NCI-H2107 (cell line): ENCODE measurements at places on chromosomes 3 and 15.

DNA sequence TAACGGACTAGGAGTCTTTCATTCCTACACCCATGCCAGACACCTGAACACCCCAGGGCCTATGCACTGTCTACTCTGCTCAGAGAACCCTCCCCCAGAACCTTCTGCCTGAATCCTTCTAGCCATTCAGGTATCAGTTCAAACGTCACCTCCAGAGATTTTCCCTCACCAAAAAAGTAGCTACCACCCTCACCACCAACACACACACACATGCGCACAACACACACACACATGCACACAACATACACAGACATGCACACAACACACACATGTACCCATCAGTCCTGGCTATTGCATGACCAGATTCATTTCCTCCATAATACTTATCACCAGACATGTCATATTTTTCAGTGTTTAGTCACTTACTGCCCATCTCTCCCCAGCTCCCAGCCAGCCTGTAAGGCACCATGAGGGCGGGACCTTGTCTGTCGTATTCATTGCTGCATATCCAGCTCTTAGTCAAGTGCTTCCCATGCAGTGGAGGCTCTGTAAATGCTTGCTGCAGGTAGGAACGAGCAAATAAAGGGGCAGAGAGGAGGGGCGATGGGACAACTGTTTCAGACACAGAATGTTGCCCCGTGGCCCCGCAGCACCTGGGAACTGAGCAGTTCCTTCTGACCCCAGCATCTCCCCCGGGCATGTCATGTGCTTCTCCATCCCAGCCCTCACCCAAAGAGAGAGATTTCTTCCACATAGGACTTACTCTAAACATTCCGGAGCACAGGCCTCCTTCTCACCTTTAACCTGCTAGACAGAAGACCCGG lies 29.2 kb downstream of the XXYLT1 start:
- no peak for DNase-seq

DNA sequence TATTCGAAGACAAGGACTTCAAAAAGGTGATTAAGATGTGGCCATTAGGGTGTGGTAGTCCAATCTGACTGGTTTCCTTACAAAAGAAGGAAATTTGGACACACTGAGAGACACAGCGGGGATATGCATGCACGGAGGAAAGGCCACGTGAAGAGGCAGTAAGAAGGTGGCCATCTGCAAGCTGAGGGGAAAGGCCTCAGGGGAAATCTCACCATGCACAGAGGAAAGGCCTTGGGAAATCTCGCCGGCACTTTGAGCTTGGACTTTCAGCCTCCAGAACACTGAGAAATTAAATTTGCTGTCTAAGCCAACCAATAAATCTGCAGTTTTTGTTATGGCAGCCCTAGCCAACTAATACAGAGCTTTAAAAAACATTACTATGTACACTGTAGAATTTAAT lies 78.8 kb downstream of the DLG1 start:
- no peak for DNase-seq

DNA sequence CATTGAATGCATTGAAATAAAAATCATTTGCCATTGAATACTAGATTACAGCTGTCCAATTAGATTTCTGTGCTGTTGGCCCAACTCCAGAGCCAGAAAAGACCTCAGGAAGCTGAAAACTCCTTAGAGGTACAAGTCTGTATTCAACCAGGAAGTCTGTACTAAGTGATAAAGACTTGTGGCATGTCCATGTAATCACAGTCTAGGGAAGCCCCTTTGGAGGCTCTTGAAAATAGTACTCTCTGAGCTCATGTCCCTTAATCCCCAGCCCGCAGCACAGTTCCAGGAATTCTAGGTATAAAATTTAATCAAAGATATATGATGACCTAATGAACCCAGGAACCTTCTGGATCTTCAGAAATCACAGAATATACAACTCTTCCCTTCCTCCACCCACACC lies 279.4 kb downstream of the RSL24D1 start:
- DNase-seq: no peak

DNA sequence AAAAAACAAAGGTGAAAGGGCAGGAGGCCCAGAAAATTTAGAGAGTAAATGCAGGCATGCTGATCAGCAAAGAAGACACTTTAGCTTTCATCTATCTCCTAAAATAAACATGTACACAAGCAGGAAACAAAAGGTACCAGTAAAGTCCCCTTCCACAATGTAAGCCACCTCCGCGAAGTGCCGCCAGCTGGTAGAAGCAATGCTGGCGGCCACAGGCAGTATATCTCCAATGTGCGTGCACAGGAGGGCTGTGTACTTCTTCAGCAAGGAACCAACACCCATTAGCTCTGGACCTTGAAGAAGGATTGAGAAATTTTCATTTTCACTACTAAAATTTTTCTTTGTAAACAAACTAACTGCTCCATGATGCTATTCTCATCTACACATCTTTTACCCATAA lies 75.4 kb downstream of the HERC2 start:
- no peak for DNase-seq

- no peak for DNase-seq
Observed at GRCh38 chr3:111579495-111579894, 15.7 kb downstream of the ZBED2 start.

DNA sequence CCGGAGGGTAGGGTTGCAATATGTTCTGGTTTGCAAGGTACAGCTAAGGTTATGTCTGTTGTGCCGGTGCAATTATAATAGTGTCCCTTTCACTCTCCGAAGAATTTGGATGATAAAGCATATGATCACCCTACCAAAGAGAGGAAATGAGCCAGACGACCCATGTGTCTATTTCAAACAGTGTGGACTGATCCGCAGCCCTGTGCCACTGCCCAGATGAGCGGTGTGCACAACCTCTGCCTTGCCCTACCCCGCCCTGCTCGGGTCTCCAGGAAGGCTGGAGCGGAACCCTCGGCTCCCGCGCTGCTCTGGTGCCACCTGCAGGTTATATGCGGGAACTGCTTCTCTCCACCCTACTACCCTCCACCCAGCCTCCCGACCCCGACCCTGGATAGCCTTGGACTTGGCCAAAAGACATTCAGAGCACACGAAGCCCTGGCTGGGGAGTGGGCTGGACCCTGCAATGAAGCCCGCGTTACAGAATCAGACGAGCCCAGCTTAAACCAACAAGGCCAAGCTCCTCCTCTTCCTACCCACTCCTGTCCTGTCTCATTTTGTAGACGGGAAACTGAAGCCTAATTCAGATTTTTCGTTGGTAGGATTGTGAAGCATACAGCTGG lies 68.4 kb upstream of the CHRNB4 start:
- DNase-seq: no peak

- DNase-seq: no peak
Observed at GRCh38 chr3:10901296-10901945, 85.4 kb downstream of the SLC6A11 start.

DNA sequence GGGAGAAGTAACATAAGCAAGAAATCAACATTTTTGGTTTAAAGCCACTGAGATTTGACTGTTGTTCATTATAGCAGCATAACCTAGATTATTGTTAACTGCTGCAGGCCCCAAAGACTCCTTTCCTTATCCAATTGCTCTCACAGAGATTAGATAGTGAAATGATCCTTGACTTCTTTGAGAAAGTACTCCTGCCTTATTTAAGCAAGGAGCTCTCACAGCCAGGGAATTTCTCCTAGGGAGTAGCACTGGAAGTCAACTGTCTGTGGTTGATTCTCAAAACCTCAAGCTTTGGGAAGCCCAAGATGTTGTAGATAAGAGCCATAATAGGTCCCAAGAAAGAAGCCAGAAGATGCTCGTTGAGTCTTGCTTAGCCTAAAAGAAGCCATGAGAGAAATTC lies 151.8 kb upstream of the TSC22D2 start:
- no peak for DNase-seq

GRCh38 chr3:59782664-59783063 lies 732.8 kb upstream of the CFAP20DC start:
- no peak for DNase-seq

DNA sequence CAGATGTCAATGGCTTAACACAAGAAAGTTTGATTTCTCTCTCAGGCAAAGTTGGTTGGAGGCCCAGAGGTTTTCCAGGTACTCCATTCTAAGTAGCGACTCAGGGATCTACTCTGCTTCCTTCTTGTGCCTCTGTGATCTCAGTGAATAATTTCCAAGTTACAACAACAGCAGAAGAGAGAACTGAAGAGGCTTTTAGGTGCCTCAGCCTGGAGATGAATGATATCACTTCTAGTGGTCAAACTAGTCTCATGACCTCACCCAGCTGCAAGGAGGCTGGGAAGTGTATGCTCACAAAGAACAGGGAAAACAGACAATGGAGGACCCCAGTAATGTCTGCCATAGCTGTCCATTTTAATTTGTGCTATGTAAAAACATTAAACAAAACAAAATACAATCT lies 4.6 kb upstream of the PRICKLE2 start:
- no peak for DNase-seq

- no peak for DNase-seq
Observed at GRCh38 chr3:165549665-165550064, 287.6 kb downstream of the BCHE start.

GRCh38 chr3:71211083-71211482 lies 372.4 kb downstream of the FOXP1 start:
- DNase-seq: no peak

DNA sequence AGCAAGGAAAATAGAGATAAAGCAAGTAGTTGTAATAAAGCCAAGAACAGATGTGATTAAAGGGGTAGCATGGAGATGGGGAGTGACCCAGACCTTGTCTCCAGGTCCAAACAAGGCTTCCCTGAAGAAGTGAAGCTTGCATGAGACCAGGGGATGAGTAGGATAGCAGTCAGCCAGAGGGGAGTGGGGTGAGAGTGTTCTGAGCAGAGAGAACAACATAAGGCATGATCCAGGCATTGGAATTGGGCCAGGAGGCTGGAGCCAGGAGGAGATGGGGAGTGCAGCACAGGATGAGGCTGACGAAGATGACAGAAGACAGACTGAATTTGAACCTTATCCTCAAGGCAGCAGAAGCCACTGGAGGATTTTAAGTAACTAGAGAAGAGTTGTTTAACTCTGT lies 7.2 kb downstream of the TMOD2 start:
- no peak for DNase-seq

DNA sequence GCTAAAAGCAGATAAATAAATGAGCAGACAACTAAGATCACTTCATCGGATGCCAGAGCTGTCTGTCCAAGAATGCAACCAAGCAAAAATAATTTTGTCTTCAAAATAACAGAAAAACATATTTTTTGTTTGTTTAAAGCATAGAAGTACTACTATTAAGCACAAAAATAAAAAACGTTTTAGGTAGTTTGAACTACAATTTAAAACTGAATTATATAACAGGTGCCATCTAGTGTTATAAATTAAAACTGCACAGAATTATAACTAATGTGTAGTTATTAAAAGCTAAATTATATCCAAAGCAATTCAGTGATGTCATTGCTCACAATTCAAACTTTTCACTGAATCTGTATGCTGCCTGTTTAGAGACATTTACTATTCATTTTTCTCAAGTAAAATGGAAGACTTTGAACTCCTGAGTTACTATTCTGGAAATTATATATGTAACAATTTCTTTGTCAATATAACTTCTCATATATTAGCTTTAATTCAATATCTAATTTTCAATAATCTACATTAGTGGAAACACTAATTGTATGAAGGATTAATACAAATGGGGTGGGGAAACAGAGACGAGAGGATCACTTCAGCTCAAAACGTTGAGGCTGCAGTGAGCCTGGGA lies 29.5 kb downstream of the LINS1 start:
- DNase-seq: no peak

DNA sequence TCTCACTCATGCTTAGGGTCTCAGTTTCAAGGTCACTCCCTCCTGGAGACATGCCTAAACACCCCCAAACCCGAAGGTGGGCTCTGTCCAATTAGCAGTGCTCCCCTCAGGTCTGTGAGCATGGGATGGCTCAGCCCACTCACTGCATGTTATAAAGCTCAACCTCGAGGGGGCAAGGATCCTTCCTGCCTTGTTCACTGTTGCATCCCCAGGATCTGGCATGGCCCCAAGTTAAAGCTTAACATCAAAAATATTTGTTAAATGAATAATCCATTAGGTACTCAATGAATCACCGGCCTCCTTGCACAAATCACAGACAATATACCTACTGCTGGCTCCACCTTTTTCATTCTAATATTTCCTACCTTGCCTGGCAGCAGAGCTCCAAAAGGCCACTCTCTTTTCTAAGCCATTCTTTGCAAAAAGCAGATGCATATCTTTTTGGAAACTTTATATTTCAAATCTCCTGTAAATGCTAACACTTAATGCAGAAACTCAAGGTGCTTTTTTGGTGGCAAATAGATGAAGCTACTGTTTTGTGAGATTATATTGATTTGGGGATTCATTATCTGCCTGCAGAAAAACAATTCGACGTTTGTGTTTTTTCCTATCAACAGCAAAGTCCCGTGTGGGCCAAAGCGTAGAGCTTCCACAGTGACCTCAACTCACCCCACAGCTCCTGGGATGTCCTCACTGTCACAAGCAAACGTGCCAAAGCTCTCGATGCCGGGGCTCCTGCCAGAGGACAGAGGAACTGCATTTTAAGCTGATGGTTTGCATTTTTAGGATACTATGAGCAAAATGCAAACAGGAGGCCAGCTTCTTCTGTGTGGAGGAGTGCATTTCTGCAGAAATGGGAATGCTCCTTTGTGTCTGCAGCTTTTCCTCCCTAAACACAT lies 35.4 kb downstream of the PCOLCE2 start:
- no peak for DNase-seq

GRCh38 chr15:74920456-74920855 lies 13.8 kb upstream of the FAM219B start:
- no peak for DNase-seq

DNA sequence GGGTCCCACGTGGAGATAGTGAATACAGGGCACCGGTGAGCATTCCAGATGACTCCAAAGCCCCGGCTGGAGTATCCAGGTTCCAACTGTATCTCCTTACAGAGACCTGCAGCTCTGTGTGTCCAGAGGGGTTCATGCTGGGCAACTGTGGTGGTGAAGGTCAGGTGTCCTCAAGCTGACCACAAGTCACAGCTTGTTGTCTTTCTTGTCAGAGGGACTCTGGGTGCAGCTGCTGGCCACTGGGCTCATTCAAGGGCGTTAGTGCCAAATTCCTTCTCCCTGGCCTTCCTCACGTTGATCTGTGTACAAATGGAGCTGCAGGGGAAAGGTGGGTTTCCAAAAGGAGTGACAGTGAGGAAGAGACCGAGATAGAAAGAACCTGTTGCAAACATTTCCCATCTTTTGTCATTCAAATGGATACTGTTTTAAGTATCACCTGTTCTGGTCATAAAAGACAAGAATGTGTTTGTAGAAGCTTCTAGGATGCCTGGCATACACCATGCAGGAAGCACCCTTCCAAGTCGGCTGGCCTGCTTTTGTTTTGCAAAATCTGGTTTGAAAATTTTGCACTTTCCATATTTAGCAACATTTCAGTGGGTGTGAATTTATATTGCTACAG lies 52.5 kb downstream of the CEMIP start:
- no peak for DNase-seq

- DNase-seq: no peak
Observed at GRCh38 chr15:66251790-66252684, 1.5 kb downstream of the MEGF11 start.

- DNase-seq: no peak
Observed at GRCh38 chr3:172177046-172177445, 137.7 kb downstream of the FNDC3B start.

- DNase-seq: no peak
Observed at GRCh38 chr3:72271216-72271615, 486.3 kb upstream of the PROK2 start.

GRCh38 chr15:36529296-36530011 lies 50.0 kb upstream of the CDIN1 start:
- no peak for DNase-seq
